ENCODE measurements at places on chromosomes 6 and 20. TPM values are rescaled to one million over a fixed set of nuclear protein-coding genes. Genes with fewer than 3 reads are reported as not detected.

CAGE1 gene
- 0.42 TPM for total RNA-seq

ZSCAN23 gene
- total RNA-seq, result 1.5 TPM

SCUBE3 gene
- 0.14 TPM for total RNA-seq

SMLR1 gene
- total RNA-seq, result not detected

CFAP206 gene
- not detected for total RNA-seq

MAK gene
- total RNA-seq, result 0.50 TPM

HLA-G gene
- total RNA-seq, result 2.8 TPM

DNA sequence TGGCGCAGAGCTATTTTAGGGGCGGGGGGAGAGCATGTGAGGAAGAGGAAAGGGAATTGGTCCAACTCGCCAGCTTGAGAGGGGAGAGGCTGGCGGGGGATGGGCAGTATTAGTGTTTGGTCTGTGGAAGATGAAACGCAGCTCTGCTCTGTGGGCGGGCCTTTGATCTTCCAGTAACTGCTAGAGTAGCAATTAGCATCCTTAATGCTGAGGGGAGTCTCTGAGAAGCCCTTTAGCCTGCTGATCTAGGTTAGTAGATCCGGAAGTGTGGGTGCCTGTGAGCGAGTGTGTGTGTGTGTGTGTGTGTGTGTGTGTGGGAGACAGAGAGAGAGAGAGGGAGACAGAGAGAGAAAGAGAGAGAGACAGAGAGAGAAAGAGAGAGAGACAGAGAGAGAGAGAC, 117.2 kb upstream of the BACH2 start:
- no peak for DNase-seq

DNA sequence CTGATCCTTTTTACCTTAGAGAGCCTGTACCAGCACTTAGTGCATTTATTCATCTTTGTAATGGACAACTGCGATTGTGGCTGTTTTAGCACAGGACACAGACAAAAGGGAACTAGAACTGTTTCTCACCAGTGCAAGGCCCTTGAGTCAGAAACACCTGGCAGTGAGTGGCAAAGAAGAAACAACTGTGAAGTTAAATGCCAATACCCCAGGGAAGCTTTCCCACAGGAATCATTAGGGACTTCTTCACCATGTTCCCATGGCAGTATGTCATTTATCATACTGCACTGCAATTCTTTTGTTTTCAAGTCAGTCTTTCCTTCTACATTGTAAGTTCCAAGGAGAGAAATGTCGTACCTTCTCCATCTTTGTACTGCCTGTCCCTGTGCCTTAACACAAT, 28.6 kb upstream of the CDYL start:
- no peak for DNase-seq

DNA sequence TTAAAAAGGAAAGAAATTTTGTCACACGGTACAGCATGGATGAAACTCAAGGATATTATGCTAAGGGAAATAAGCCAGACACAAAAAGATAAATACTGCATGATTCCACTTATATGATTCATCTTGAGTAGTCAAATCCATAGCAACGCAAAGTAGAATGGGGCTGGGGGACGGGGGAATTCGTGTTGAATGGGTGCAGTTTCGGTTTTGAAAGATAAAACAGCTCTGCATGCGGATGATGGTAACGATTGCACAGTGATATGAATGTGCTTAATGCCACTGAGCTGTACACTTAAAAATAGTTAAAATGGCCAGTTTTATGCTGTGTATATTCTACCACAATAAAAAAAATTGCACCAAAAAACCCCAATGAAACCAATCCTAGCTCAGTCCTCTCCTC, 52.9 kb upstream of the SIRPA start:
- DNase-seq, result no peak

GRCh38 chr6:33652002-33652401, 30.9 kb downstream of the ITPR3 start:
- no peak for DNase-seq

GRCh38 chr20:46717818-46718541, 8.5 kb downstream of the SLC2A10 start:
- no peak for DNase-seq

DNA sequence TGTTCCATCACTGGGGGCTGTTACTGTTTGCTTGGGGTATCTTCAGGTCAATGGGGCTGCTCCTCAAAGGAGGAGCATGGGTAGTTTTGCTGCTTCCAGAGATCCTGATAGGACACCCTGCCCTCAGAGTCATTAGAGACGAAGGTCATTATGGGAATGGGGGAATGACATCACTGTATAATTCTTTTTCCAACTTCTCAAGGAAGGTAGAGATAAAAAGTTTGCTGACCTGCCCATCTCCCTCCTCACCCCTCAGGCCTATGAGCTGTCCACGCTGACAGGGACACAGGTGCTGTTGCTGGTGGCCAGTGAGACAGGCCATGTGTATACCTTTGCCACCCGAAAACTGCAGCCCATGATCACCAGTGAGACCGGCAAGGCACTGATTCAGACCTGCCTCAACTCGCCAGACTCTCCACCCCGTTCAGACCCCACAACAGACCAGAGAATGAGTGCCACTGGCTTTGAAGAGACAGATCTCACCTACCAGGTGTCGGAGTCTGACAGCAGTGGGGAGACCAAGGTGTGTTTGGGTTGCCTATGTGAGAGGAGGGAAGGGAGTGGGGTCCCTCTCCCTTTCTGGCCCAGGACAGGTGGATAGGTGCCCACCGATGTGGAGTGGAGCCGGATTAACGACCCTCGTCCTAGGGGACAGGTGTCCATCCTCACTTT, 2.7 kb downstream of the SRF start:
- DNase-seq, result no peak

GRCh38 chr20:21322921-21323331, 19.8 kb downstream of the XRN2 start:
- DNase-seq, result no peak

- no peak for DNase-seq
Observed at GRCh38 chr6:7391151-7391550, 1.5 kb downstream of the RIOK1 start.

GRCh38 chr6:33191383-33192104, 723 bp downstream of the COL11A2 start:
- no peak for DNase-seq

DNA sequence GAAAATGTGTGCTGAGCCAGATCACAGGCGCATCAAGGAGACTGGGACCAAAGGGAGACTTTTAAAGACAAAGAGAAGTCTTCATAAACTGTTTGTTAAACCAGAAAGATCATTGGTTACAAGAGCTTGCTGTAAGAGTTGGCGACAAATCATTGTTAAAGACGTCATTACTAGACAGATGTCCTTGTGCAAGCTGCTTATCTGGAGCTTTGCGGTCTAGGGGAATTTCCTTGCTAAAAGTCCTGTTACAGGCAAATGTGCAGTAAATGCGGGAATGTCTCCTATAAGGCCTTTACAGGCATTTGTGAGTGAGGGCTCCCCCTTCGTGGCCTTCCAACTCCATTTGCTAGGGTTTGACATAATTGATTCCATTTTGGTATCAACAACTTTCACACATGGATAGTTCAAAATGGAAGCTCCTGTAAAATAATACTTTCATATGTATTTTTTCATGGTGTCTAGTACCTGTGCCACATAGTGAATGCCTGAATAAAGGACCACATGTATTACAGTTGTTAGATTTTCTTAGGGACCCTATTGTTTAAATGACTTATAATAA, 362.4 kb downstream of the UTRN start:
- DNase-seq, result no peak

GRCh38 chr6:21754891-21755290, 161.3 kb downstream of the SOX4 start:
- DNase-seq, result no peak

DNA sequence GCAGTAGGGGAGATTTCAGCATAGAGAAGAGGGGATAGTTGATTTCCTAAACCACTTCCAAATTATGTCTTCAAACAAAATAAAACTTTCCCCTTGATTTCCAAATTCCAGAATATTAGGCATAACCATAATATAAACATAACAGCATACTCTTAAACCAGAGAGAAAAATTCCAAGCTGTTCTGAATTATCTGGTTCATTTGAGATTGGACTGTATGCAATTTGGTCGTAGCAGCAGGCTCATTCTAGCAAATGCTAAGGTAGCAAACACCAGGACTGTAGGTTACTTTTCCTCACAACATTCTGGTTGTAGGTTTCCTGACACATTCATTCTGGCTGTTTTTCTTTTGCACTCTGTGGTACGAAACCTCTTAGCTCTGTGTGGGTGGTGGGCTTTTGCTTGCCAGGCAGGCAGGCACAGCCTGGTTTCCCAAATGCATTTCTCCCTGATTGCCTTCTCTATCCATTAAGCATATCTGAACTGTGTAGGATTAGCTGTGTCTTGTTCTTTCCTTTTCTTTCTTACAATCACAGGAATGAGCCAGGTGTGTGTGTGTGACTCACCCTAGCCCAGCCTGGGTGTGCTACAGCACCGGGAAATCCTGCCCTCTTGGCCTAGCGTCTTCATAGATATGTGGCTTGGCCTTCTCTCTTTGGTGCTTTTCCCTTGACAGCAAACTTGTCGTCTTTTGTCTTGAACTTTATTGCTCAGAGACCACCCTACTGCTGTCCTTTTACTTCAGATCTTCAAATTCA, 77.1 kb downstream of the JARID2 start:
- no peak for DNase-seq

DNA sequence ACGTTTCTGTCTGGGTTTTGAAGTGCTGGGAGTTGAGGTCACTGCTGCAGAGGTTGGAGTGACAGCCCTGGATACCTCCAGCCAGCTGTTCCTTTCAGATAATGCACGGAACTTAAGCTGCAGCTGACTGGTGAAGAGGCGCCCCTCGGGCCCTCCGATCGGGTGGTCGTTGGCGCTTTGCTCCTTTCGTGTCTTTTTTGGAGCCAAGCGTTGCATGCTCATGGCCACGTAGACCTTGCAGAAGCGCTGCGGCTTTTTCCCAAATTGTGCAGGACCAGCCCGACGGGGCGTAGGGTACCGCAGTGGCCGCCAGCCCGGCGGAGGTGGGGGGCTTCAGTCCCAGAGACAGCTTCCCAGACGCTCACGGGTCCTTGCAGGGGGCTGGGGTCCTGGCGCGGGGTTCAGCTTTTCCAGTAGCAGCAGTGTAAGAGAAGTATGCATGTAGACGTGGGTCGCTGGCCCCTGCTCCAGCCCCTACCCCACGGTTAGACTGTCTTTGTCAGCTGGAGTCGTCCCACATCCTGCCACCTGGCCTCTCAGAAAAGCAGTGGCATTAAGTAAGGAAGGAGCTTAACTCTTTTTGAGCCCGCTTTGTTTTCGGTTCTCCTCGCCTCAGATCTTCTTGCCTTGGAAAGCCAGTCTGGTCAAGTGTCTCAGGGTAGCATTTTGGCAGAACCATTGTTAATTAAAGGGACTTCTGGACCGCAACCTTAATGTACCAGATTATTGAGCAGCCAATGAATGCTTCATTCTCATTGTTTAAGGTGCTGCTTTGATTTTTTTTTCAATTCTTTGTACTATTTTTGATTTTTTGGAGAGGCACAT, 838 bp downstream of the TNFAIP3 start:
- DNase-seq, result no peak

DNA sequence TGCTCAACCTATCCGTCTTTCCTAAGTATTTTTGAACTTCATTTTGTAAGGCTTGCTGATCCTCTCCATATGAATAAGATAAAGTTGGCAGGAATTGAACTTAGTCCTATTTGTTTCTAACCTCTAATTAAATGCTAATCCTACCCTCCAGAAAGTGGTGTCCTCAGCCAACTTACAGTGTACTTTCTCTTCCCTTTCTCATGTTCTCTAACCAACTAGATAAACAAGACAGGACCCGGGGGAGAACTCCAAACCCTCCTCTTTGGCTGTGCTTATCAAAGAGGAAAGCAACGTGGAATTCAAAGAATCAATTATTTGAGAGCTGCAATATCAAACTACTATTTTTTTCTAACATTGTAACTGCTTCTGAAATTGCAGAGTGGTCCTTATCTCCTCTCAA, 56.5 kb upstream of the NRSN1 start:
- DNase-seq, result no peak

- no peak for DNase-seq
Observed at GRCh38 chr6:138371720-138372119, 6.0 kb upstream of the SMIM28 start.

GRCh38 chr6:35183935-35184334, 29.8 kb upstream of the SCUBE3 start:
- DNase-seq, result no peak

GRCh38 chr20:7758406-7758805, 181.9 kb downstream of the HAO1 start:
- DNase-seq, result no peak
